Stimulated activated CD8-positive, alpha-beta memory T cell treated with anti-CD3 and anti-CD28 coated beads, Interleukin-7, amount 100 ng/mL, for 1 hour (primary cell): ENCODE measurements at places on chromosomes 7 and 10.

- no peak for DNase-seq
Observed at GRCh38 chr10:114714281-114714741, 56.2 kb upstream of the ABLIM1 start.

DNA sequence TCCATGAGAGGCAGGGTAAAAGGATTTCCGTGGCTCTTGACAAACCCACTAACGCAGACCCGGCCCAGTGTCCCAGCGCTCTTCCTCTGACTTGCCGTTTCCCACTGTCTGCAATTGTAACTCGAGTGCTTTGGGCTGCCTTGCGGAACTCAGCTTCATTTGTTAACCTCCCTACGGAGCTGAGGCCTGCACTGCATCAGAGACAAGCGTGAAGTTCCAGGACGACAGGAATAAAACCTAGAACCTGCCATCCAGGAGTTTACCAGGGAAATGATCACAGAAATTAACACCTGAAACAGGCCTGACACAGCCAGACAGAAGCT, 76.2 kb downstream of the SFMBT2 start:
- DNase-seq = no peak

DNA sequence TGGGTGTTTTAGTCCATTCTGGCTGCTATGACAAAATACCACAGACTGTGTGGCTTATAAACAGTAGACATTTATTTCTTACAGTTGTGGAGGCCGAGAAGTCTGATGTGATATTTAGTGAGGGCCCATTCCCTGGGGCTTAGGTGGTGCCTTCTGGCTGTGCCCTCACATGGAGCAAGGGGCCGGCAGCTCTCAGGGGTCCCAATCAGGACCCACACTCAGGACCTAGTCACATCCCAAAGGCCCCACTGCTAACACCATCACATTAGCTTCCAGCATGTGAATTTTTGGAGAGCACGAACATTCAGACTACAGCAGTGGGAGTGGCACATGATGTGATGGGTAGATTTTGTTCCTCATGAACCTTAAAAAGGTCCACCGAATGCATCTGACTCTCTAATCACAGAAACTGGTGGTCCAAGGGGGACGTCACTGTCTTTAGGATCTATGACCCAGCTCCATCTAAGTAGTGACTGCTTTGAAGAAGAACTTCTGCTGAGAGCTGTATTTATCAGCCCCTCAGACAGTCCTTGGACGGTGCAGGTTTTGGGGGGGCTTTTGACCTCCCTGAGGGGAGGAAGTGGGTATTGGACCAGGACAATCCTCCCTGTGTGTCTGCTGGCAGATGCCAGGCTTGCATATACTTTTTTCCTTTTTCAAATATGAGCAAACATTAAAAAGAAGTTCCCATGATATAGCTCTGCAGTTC, 154.5 kb upstream of the ZNF32 start:
- no peak for DNase-seq

DNA sequence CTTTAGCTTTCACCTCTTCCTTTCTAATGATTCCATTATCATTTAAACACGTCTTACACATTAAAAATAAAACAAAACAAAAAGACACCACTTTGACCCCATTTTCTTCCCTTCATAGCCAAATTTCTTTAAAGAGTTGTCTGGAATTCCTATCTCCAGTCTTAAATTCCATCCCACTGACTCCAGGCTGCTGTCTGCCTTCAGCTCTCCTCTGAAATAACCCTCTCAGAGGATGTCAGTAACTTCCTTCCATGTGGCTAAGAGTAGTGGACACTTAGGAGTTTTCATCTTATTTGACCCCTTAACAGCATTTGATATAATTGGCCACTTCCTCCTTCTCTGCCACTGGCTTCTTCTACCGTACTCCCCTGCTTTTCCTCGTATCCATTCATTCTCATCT, 69.6 kb upstream of the MKX start:
- no peak for DNase-seq

- DNase-seq = no peak
Observed at GRCh38 chr10:13993169-13993568, 337.6 kb downstream of the FRMD4A start.

GRCh38 chr10:92124616-92125143, 166.2 kb downstream of the CPEB3 start:
- no peak for DNase-seq

GRCh38 chr10:33129141-33129995, 171.3 kb upstream of the ITGB1 start:
- no peak for DNase-seq

GRCh38 chr7:140726281-140726680, 29.8 kb downstream of the NDUFB2 start:
- DNase-seq = no peak

GRCh38 chr7:762885-763284, 35.8 kb upstream of the PRKAR1B start:
- DNase-seq = no peak

DNA sequence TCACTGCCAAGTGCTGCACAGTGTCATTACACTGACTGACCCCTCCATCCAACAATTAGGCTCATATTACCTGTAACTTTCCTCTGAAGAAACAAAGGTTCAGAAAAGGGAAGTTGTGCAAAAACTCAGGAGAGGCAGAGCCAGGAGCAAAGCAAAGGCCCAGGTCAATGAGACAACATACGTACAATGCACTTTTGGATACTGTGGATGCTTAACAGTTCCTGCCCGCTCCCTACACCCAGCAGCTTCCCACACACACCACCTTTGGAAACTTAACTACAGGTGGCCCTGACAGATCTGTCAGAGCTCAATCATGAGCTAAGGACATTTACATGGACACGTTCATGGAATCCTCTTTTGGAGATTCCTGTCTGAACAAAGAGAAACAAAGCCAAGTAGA, 515.9 kb downstream of the GRID1 start:
- no peak for DNase-seq

- no peak for DNase-seq
Observed at GRCh38 chr10:60295028-60295937, 94.4 kb downstream of the ANK3 start.

DNA sequence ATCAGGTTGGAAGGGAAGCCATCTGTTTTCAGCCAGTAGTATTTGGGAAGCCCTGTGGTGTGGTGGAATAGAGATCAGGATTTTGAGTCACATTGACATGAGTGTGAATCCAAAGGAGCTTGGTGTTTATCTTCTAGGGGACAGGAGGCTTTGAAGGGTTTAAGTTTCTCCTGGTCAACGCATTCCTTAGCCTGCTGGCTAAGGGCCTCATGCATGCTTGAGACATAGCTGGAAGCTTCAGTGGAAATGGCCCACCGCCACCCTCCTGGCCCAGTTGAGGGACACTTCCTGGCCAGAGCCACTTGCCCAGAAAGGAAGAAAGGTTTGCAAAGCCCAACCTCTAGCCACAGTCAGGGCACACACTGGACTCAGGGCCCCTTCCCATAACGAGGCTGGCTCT, 70.9 kb downstream of the CDK1 start:
- no peak for DNase-seq

GRCh38 chr7:140367528-140367927, 30.8 kb downstream of the SLC37A3 start:
- DNase-seq = no peak
